Left renal cortex interstitium (tissue), 4 donors: ENCODE measurements at places on chromosomes 2 and 18. TPM values are rescaled to one million over a fixed set of nuclear protein-coding genes. Genes with fewer than 3 reads are reported as not detected.

Gene NTSR2
- not detected for polyA plus RNA-seq

Gene RAB6C
- polyA plus RNA-seq, result 0.77 TPM

DNA sequence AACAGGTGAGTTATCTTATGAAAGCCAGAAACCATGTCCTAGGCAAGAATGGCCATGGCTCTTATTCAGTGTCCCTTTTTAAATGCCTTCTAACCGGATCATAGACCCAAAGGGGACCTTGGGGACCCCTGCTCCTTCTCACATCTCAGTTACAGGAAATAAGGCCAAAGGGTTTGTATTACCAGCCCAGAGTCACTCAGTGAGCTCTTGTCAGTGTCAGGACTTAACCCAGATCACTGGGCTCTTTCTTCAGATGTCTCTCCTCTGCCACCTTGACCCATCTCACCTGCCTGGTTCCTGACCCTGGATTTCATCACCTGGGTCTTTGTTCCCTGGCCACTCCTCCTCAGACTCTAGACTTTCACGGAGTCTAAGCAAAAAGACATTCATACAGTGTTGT is 556.7 kb downstream of the CMPK2 start:
- DNase-seq, result no peak

DNA sequence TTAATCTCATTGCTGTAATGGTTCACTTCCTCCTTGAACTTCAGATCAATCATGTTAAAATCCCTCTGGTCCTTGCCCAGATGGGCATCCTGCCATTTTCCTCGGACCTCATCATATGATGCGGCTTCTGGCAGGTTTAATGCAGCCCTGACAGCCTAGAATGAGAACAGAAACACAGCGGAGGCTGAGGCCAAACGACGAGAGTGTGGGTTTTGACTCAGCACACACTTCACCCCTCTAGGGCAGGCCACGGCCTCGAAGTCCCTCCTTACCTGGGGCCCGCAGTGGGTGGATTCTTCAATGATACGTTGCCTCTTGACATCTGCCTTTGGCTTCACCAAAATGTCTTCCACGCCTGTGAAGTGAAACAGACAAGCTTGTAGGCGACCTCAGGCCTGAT is 56.8 kb downstream of the POLR1A start:
- DNase-seq, result no peak

GRCh38 chr2:160742667-160743066 is 249.1 kb upstream of the RBMS1 start:
- DNase-seq, result no peak

- no peak for DNase-seq
Observed at GRCh38 chr18:34529358-34530335, 180.5 kb upstream of the DTNA start.

DNA sequence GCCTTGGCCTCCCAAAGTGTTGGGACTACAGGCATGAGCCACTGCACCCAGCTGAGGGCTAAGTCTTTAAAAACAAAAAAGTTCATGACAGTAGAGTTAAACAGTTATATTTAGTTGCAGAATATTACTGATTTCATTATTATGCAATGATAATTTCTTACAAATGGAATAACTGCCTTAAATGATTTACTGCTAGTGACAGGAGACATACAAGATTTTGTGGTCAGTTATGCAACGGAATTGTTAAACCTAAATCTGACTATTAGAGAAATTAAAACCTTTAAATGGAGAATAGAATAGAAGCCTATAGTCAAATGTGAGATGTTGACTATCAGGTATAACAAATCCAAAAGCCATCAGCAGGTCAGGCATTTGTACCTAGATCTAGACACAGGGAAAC is 10.3 kb upstream of the DNAJC10 start:
- no peak for DNase-seq

GRCh38 chr2:221673248-221673647 is 101.1 kb upstream of the EPHA4 start:
- DNase-seq, result no peak

- DNase-seq, result no peak
Observed at GRCh38 chr2:127027715-127028114, 79.2 kb downstream of the BIN1 start.

- no peak for DNase-seq
Observed at GRCh38 chr18:12236934-12237832, 17.0 kb upstream of the CIDEA start.

- DNase-seq, result no peak
Observed at GRCh38 chr2:216202626-216203250, 93.6 kb downstream of the XRCC5 start.

GRCh38 chr18:76948345-76948744 is 126.0 kb downstream of the ZNF236 start:
- no peak for DNase-seq
